Activated CD4-positive, CD25-positive, alpha-beta regulatory T cell treated with anti-CD3 and anti-CD28 coated beads, Interleukin-2, amount 50 U/mL, for 16 hours (primary cell): ENCODE measurements at places on chromosomes 3 and 15.

- DNase-seq: no peak
These were observed 4.0 kb upstream of the ADPGK start for GRCh38 chr15:72787526-72787925.

DNA sequence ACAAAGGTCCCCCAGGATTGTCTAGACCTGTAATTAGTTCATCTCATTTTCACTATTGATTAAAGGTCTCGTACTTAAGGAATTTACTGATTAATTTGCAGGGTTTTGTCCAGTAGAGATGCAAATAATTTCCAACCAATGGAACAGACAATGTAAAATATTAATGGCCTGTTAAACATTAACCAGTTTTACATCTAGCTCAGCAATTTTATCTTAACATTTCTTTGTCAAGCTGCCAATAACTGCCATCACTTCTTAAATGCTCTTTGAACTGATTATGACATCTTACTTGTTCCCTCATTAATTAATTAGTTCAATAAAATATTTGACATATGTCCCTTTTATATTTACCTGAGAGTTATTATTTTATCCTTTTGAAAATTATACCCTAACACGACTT lies 9.4 kb upstream of the STRIT1 start:
- DNase-seq: no peak

DNA sequence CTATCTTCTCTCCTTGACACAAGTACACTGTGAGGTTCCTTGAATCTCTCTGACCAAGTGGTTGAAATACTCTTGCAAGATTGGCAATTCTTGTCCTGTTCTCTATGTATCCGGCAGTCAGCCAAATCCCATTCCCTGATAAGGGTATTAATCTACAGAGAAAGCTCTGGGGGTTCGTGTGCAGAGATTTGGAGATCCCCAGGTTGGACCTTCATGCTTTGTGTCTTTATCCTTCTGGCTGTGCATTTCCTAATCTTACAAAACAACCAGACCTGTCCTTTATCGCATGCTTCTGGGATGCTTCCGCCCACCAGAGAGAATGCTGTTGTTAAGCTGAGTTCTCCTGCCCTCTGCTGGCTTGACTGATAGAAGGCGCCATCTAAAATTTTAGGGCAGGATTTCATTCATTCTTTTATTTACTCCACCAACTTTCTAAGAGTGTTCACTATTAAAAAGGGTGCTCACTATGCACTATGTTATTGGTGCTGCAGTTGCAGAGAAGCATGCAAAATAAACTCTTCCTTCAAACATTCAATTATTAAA lies 8.6 kb upstream of the SST start:
- no peak for DNase-seq

DNA sequence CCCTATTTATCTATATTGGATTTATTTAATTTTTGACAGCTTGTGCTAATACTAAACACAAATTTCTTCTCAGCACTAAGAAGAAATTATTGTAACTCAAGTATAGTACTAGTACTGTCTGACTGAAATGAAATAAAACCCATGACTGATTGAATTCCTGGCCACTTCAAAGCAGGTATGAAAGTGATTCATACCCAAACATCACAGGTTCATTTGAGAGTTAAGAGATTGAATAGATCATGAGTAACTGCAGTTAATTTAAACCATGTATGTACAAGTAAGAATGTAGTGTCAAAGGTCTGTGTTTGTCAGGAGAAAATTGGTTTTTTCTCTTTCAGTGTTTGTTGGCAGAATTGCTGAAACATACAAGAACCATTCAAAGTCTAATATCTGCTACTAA lies 332.0 kb upstream of the GRM7 start:
- DNase-seq: no peak

GRCh38 chr15:81780966-81781365 lies 264.9 kb downstream of the MEX3B start:
- no peak for DNase-seq

DNA sequence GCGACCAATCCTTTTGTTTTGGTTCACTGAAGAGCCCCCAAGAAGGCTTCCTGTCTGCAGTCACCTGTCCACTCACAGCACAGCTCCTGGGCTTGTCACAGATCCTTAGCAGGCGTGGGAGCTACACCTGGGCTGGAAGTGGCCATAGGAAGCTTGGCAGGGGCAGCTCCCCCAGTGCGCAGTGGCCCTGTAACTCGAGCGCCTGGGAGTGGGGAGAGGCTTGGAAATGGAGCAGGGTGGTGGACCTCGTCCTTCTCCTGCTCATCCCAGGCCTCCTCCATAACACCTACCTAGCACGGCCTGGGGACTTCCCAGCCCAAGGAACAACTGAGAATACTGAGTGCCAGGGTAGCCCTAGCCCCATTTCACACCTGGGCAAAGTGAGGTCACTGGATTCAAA lies 19.3 kb upstream of the TGM5 start:
- DNase-seq: no peak

- peak; percentile 47 for DNase-seq
These were observed 7.8 kb upstream of the RAD18 start for GRCh38 chr3:8970971-8971589.
